ENCODE measurements at places on chromosomes 7 and 10.

DNA sequence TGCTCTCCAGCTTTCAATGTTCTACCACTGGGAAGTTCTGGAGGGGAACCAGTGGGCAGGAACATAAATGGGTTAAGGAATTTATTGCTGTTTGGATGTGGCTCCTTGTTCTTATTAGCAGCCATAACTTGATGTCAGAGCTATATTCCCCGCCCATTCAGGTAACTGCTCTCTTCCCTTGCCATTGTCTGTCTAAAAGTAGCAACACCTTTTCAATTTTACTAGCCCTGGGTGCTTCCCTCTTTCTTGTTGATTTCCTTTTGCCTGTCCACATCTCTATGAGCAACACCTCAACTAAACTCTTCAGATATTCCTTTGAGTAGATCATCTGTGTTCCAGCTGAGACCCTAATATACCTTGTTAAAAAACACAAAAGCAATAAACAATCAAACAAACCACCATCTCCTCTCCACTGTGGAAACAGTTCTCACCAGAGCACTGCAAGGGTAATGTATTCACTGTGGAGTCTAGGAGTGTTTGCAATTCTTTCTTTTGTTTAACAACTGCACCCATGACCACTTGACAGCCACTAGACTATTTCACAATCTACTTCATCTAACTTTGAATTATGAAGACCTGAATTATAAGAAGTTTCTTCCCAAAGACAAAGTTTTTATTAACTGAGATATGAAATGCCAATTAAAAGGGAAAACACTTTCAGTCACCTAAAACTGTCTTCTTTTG lies 436.7 kb downstream of the IPMK start:
- DNase-seq, result no peak

DNA sequence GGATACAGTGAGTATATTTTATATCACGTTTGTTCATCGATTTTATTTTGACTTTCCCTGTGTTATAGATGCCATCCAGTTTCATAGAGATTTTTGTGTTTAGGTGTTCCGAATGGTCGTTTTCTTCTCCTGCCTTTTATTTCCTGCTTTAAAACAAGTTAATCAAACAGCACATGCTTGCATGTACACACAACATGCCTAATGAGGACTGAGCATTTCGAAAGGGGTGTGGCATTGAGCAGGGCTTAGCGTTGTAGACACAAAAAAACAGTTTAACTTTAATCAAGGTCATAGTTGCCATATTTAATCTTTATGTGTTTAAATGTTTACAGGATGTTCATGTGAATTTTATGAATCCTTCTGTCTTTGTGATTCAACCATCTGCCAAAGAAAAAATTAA lies 430.5 kb upstream of the GALNT17 start:
- DNase-seq, result no peak

- DNase-seq, result no peak
Observed at GRCh38 chr10:71320592-71320991, 1.5 kb downstream of the SLC29A3 start.

DNA sequence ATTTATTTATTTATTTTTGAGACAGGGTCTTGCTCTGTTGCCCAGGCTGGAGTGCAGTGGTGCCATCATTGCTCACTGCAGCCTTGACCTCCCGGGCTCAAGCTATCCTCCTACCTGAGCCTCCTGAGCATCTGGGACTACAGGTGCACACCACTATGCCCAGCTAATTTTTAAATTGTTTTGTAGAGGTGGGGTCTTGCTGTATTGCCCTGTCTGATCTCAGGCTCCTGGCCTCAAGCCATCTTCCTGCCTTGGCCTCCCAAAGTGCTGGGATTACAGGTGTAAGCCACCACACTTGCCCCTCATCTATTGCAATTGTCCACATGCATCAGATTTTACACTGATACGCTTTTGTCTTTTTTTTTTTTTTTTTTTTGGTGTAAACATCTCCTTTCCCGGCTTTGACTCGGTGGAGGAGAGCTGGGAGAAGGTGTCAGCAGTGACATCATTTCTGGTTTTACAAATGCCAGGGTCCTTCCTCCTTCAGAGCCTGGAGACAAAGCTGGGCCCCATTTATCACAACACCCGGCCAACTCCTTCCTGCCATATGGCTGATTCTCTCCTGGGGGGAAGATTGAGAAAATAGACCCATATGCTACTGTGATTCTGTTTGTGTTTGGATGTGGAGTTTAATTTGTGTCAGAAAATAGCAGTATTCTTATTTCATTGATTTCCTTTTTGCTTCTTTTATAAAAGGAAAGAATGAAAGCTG lies 61.3 kb downstream of the GALNT17 start:
- DNase-seq, result no peak

DNA sequence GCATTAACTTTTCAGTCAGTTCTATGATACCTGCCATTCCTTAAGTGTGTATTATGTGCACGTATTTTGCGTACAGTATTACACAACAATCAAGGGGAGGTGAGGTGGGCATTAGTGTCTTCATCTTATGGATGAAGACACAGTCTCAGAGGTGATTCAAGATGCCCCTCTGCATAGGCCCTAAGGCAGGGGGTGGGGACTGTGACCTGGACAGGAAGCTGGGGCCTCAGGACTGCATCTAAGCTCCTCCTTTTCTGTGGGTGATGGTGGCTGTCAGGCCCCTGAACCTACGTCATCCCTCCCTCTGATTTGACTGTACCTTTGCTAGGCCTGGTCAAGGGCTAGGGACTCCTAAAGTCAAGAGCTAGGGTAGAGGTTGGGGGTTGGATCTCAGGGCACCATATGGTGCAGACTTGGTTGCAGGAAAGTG lies 38.9 kb downstream of the HK1 start:
- no peak for DNase-seq

- no peak for DNase-seq
Observed at GRCh38 chr10:59517341-59517899, 155.1 kb upstream of the FAM13C start.

- no peak for DNase-seq
Observed at GRCh38 chr7:106064771-106065574, 47.1 kb downstream of the SYPL1 start.

GRCh38 chr10:43259213-43259991 lies 7.5 kb downstream of the RASGEF1A start:
- DNase-seq, result no peak

- DNase-seq, result no peak
Observed at GRCh38 chr7:36896418-36896817, 172.1 kb upstream of the AOAH start.

DNA sequence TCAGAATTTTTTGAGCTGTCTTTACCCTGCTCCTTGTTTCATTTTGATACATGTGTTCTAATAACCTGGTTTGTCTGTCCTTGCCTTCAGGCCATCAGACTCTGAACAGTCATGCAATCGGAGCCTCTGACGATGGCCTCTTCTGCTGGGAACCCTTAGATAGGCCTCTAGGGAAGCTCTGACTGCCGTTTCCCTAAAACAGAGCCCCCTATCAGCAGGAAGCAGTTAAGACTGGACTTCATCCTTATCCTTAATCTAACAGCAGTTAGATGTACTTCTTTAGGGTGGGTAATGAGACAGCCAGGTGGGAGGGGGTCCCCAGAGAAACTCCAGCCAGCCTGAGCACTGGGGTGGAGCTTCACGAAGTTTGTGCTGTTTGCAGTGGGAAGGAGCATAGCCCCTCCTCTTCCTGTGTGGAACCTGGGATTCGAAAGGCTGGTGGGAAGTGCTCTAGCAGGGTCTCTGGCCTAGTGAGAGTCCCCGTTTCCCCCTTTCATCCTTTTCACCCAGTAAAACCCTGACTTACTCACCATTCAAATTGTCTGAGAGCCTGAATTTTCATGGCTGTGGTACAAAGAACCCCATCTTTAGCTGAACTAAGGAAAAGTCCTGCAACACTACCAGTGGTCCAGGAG lies 28.4 kb upstream of the SORCS3 start:
- no peak for DNase-seq

GRCh38 chr10:65544756-65545155 lies 1381.1 kb upstream of the LRRTM3 start:
- no peak for DNase-seq

GRCh38 chr7:98203261-98203963 lies 7.8 kb upstream of the BHLHA15 start:
- no peak for DNase-seq

GRCh38 chr7:86485827-86486226 lies 157.9 kb upstream of the GRM3 start:
- DNase-seq, result no peak

- no peak for DNase-seq
Observed at GRCh38 chr7:131103997-131104396, 223.7 kb upstream of the MKLN1 start.

GRCh38 chr10:103495321-103495720 lies 1.8 kb downstream of the NEURL1 start:
- DNase-seq, result no peak

GRCh38 chr10:3563298-3563697 lies 221.7 kb downstream of the KLF6 start:
- DNase-seq, result no peak

- DNase-seq, result no peak
Observed at GRCh38 chr10:24792638-24793037, 69.0 kb upstream of the ARHGAP21 start.

DNA sequence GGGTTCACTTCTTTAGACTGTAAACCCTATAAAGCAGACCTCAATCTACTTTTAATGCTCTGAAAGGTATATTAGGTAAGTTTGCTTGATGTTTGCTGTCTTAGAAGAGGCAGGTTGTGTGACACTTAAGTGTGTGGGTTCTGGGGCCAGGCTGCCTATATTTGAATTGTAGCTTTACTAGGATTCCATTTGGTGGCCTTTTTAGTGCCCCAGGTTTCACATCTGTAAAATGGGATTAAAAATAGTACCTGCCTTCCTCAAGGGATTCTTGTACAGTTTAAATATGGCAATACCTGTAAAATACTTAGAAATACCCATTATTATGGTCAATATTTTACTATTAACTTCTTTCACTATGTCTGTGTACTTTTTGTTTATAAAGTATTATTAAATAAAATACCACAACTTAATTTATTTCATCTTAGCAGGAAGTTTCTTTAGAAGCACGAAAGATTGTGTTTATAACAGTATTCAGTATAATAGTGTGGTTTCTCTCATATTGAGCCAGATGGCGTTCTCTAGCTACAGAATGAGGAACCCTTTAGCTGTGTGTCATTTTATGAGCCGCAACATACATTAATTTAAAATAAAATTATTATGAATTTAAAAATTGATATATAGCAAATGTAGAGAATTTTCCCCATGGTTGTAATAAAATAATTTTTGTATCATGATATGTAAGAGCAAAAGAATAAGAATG lies 94.2 kb downstream of the CDK14 start:
- DNase-seq, result no peak

- DNase-seq, result no peak
Observed at GRCh38 chr10:101848894-101849351, 5.3 kb upstream of the KCNIP2 start.

GRCh38 chr7:158033196-158033595 lies 554.4 kb downstream of the PTPRN2 start:
- DNase-seq, result no peak

DNA sequence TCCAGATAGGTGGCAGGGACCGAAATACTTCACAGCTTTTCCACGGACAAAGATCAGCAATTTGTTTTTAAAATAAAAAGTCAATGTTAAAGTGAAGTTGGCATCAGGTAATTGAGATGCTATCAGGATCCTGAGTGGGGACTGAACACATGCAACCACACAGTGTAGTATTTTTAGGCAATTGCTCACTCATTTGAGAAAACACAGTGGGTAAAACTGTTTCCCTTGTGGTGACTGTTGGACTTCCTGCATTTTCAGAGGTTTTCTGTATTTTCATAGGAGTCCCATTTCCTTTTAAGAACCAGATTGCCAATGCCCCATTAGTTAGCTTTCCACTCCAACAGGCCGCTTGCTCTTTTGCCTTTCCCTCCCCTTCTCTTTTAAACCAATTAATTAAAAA lies 159.5 kb upstream of the ZNF32 start:
- no peak for DNase-seq

DNA sequence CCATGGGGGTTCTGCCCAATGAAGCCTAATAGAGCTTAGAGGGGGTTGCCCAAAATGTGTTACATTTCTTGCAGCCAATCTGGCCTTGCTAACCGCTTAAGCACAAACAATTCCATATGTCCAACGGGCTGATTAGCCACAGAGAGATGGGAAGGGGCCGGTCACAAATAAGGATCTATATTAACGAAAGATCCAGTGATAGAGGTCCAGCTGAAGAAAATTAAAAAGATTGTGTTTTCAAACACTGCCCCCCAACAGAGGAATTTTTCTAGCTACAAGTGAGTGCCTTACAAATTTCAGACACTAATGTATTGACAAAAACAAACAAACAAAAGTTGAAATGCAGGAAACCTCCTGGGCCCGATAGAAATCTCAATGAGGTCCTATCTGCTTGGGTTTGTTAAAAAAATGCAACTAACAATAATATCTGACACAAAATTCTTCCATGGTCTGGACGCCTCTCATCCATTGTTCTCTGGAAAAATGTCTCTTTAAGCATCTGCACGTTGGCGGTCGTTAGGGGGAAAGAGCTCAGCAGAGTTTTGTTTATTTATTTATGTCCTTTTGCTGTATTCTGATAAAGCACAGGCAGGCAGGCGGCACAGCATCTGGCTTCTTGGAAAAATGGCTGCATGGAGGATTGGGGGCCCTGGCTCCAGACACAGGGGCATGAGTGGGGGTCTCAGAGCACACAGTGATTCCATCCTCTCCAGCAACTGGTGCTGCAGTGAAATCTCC lies 402.0 kb downstream of the RPS24 start:
- DNase-seq, result no peak

- DNase-seq, result no peak
Observed at GRCh38 chr7:82805527-82805960, 357.1 kb downstream of the PCLO start.

DNA sequence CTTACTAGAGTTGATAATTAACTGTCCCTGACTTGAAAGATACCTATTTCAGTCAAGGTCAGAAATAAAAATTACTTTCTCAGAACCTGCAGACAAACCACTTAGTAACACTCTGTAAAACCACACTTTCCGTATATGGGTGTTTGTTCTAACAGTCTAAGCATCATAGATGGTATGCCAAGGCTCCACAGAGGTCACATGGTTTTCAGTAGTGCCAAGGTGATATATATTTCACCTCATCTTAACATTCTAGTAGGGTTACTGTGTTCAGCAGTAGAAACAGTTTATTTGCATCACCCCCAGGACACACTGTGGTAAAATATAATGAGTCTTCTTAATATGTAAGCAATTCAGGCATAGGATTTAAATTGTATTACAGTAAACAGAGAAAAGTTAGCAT lies 61.5 kb downstream of the KCND2 start:
- DNase-seq, result no peak

DNA sequence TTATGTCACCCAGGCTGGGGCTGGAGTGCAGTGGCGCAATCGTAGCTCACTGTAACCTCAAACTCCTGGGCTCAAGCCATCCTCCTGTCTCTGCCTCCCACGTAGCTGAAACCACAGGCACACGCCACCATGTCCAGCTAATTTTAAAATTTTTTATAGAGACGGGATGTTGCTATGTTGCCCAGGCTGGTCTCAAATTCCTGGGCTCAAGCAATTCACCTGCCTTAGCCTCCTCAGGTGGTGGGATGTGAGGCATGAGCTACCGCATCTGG lies 123.2 kb upstream of the PARD3 start:
- DNase-seq, result no peak

- no peak for DNase-seq
Observed at GRCh38 chr7:156560075-156560474, 80.5 kb upstream of the RNF32 start.

GRCh38 chr10:69630651-69631400 lies 779 bp downstream of the FAM241B start:
- DNase-seq, result no peak

GRCh38 chr10:5752301-5752871 lies 60.8 kb downstream of the GDI2 start:
- no peak for DNase-seq
